Inflammatory macrophage treated with lipopolysaccharide for 4 hours (primary cell): ENCODE measurements at places on chromosomes 4 and X.
A peak's percentile ranks its signal among the peaks of the same experiment; 100 is the strongest.

DNA sequence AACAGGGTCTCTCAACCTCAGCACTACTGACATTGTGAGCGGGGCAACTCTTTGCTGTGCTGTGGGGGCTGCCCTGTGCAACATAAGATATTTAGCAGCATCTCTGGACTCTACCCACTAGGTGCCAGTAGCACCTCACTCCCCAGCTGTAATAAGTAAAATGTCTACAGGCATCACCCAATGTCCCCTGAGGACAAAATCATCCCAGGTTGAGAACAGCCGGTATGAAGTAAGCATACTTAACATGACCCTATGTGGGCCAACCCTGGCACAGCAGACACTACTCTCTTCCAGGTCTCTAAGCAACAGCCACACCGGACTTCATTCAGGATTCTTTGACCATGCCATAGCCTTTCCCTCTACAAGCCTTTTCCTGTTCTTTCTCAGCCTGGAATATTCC lies 10.5 kb upstream of the MGST2 start:
- DNase-seq: peak; percentile 27

DNA sequence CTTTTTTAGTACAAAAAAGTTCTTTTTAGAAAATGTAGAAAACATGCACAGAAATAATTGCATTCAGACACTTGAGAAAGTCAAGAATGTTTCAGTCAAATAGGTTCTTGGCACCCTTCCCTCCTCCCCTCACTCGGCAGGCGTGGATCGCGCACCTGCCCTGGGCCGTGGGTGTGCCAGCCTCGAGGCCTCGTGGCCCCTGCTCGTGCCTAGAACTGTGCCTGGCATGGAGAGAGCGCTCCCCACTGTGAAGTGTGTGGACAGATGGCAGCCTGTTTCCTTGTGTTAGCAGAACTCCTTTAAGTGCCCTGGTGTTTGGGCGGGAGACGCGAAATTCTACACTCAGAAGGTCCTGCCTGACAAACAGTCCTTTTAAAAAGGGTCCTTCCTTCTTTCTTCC lies 14.7 kb downstream of the RGS12 start:
- no peak for DNase-seq

GRCh38 chr4:110107866-110108265 lies 90.5 kb downstream of the ELOVL6 start:
- DNase-seq: peak; percentile 67

- no peak for DNase-seq
Observed at GRCh38 chr4:86664959-86665358, 70.8 kb downstream of the PTPN13 start.

- DNase-seq: no peak
Observed at GRCh38 chr4:6763330-6763851, 19.1 kb upstream of the KIAA0232 start.

DNA sequence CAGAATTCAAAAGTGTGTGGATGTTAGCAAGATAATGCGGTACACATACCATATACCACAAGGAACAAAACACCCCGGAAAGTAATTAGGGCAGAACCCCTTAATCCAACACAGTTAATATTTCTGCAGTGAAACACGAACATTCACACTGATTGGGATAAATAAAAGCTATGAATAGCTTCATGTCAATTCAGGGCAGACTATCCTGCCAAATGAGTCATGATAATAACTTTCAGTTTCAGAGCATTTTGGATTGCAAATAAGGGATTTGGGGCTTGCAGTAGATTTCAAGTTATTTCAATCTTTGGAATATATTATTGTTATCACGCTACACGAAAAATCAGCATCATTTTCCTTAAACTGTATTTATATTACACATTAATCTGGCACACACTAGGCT lies 24.3 kb downstream of the IRF2 start:
- DNase-seq: peak; percentile 78

- no peak for DNase-seq
Observed at GRCh38 chr4:153143527-153144348, 60.5 kb upstream of the TRIM2 start.

DNA sequence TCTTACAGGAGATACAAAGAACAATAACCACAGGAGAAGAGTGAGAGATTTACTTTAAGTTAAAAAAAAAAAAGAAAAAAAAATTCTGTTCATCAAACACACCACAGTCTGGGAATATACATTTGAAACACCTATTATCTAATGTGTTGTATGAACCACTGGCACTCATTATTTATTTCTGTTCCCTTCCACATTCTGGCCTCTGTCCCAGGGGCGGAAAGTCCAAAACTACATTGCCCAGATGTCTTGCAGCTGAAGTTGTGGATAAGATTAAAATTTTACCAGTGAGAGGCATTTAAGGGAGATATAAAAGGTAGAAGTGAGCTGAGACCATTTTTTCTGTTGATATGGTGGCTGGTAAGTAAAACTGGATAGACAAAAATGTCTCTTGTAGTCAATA lies 56.2 kb downstream of the SCLT1 start:
- no peak for DNase-seq

DNA sequence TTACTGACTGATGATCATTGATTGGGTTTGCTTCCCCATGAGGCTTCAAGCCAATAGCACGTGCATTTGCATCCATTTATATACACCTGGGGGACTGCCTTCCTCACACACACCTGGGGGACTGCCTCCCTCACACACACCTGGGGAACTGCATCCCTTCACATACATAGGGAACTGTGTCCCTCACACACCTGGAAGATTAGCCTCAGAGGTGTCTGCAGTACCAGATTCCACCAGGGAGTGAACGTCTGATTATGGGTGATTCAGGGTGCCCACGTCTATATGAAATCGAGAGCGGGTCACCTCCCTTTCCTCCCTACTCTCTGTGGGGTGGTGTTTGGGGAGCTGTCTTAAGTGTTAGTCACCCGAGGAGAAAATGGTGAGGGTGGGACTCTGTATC lies 16.9 kb downstream of the CD99 start:
- no peak for DNase-seq

DNA sequence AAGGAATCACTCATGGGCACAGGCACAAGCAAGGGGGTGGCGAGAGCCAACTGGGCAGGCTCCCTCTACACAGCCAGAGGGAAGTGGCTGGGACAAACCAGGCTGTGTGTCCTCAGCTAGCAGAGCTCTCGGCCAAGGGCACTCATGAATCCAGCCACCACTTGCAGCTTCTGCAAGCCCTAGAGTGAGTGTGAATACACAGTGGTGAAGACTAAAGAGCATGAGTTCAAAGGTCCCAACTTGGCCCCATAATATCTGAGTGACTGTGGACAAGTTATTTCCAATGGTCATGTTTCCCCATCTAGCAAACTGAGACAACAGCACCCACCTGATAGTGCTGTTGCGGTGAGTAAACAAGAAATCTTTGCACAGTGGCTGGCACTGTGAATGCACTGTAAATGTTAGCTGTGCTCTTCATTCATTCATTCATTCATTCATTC lies 51.7 kb downstream of the ADGRG2 start:
- no peak for DNase-seq

- DNase-seq: no peak
Observed at GRCh38 chrX:153907456-153907855, 3.0 kb downstream of the AVPR2 start.

GRCh38 chr4:5884796-5885195 lies 8.1 kb downstream of the CRMP1 start:
- no peak for DNase-seq

DNA sequence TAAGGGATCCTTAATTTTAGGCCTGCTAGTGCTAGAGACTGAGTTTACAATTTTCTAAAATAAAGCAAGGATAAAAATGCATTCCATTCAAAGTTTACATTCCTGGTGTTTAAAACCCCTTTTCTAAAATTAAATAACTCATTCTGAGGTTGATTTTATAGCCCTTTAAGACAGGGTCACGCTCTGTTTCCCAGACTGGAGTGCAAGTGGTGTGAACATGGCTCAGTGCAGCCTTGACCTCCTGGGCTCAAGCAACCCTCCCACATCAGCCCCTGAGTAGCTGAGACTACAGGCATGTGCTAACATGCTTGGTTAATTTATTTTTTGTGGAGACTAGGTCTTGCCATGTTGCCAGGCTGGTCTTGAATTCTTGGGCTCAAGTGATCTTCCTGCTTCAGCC lies 6.8 kb upstream of the CDKL2 start:
- no peak for DNase-seq

DNA sequence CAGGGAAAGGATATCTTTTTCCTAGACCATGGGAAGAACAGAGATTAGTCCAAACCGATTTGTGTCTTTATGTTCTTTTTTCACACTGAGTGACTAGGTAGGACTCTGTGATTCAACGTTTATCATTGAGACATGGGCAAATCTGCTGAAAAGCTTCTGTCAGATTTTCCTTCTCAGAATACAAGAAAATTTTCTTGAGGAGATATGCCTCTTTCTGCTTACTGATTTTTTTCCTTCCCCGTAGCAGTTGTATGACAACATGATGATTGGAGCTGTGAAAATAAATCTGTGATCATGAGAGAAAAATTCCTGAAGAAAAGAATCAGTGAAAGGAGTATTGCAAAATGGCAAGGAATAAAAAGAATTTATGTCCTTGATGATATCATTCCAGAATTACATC lies 130.6 kb upstream of the FAT4 start:
- no peak for DNase-seq

DNA sequence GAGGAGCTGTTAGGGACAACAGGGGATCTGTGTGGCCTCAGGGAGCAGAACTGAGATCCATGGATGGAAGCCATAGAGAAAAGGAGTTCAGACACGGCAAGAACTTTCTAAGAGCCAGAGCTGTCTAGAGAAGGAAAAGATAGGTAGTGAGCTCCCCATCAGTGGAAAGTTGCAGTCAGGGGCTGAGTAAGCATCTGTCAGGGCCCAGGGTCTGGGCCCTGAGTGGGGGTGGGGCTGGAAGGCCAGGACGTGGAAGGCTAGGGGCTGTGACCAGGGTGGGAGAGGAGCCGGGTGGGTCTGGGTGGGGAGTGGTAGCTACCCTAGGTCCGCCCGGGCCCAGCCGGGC lies 324 bp upstream of the MSN start:
- DNase-seq: no peak

- DNase-seq: no peak
Observed at GRCh38 chr4:46390355-46391058, 579 bp upstream of the GABRA2 start.

- peak; percentile 33 for DNase-seq
Observed at GRCh38 chr4:40170588-40170987, 26.2 kb upstream of the RHOH start.

- DNase-seq: no peak
Observed at GRCh38 chrX:12013211-12013618, 125.1 kb upstream of the FRMPD4 start.

DNA sequence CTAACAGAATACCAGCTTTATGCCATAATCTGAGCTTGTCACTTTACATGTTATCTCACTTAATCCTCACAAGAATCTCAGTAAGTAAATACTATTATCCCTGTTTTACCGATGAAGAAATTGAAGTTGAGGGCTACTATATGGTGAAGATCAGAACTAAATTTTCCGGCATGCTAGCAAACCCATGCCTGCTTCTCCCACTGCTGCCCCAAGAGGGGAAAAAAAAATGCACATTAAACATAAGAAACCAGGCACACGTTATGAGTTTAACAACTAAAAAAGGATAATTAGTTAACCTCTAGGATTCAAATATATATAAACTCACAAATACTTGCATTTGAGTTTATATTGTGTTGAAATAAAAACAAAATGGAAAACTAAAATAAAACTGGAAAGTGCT lies 10.8 kb downstream of the SLC10A7 start:
- DNase-seq: no peak

GRCh38 chr4:15910155-15910940 lies 28.2 kb downstream of the FGFBP1 start:
- DNase-seq: no peak

DNA sequence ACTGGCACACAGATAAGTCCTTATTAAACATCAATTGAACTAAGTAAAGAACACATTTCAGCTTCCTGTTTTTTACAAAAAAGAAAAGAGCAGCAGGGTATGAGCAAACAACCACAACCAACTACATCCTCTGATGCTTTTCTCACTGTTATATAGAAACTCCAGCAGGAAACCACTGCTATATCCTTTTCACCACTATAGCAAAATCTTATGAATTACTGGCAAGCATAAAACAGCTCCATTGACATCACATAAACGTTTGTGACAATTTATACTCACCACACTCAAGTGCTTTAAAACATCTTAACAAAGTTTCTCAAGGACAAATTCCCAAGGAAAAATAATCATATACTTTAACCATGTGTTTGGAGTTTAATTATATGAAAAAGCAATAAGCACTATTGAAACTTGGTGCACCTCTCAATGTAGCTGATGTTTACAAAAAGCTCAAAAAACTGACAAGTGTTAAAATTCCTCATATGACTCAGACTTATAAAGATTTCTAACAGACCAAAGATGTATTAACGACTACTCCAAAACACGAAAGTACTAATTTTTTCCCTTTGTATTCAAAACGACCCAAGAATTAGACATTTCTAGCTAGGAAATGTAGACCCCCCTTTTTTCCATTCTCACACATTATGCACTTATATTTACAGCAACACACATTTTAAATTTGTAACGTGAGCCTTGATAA lies 12.9 kb downstream of the GPRIN3 start:
- peak; percentile 67 for DNase-seq

DNA sequence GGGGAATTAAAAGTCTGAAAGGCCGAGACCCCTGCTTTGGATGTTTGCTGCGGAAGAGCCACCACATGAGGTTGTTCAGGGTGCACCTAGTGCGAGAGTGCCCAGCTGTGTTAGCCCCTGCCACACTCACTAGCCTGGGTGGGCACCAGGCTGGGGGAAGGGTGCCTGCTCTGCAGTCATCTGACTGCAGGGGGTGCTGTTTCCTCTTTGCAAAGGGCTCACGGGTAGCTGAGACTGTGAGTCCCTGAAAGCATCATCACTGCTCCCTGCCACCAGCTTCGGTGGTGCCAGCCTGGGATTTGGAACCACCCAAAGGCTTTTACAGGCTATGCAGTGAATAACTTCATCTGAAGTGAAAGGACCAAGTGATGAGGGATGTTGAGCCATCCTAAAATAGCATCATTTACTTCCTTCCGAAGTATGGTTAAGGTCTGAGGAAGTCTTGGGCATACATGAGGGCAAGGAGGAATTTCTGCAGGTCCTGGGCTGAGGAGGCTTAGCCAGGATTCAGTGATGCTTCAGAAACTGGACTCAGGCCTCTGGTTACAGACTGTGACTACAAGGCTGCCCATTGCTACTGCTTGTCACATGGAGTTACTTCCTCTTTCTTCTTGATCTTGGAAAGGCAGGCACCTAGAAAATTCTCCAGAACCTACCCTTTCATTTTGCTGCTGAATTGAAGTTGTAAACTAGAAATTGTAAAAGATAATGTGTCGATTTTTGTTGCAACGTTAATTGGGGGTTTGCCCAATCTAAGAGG lies 293.2 kb upstream of the PRPS2 start:
- peak; percentile 5 for DNase-seq
